Cerebellum (tissue), 4 donors: ENCODE measurements at places on chromosomes 11 and 22. TPM values are rescaled to one million over a fixed set of nuclear protein-coding genes. Genes with fewer than 3 reads are reported as not detected.

- DNase-seq, result no peak
Measured at GRCh38 chr11:114130115-114130576, 70.6 kb downstream of the ZBTB16 start.

GRCh38 chr11:121741351-121741760 is 288.6 kb upstream of the SORL1-AS1 start:
- no peak for DNase-seq

Gene SCGB1D2
- total RNA-seq, result not detected

- DNase-seq, result no peak
Measured at GRCh38 chr11:120028181-120028896, 109.6 kb downstream of the TRIM29 start.

DNA sequence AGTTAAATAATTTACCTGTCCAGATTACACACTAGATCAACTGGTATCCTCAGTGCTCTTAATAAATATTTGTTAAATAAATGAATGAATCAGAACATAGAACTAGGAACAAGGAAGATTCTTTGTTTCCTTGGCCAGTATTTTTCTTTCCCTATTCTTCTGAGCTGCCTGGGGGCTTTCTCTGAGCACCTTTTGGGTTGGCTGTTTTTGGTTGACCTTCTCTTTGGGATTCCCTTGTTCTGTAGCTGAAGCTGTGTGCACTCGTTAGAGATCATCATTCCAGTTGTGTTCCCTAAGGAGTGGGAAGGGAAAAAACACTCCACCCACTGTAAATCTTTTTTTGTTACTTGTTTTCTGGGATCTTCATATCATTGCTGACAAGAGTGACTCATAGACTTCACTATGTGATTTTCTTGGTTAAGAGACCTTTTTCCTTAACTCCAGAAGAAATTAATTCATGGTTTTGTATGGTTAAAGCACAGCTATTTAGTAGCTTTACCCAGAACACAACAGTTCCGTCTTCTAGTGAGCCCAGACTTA is 84.3 kb downstream of the STIM1 start:
- DNase-seq, result no peak

Gene CSNK2A3
- 6.2 TPM for total RNA-seq

DNA sequence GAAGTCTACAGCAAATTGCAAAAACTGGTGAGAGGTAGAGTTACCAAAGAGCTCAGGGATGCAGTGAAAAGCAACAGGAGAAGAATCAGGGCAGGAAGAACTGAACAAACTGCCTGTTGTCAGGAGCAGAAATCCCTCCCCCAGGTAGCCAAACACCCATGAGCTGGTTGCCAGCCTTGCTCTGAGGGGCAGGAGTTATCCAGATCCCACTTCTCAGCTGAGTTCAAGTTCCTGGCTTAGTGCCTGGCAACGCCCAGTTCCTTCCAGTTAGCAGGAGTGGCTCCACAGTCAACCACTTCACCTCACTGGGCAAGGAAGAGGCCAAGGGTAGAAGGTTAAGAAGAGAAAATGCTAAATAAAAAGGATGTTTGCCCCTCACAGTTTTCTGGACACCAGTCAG is 1.9 kb upstream of the MPZL2 start:
- no peak for DNase-seq

Gene ALDH3B1
- total RNA-seq, result 0.82 TPM

DNA sequence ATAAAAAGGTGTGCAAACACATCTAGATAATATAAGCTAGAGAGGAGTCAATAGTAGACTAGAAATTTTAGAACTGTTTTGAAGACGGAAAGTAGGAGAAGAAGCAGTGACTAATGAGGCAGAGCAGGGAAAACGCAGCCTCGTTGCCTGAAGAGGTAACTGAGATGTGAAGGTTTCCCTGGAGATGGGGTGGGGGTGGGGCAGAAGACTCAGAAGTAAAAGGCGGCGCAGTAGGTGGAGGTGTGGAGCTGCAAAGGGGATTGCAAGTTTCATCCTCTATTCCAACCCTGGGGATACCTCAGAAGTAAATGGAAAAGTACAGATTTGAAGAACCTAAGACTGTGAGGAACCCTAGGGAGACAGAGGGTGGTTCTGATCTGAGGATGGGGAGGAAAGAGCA is 109.5 kb downstream of the TMPRSS5 start:
- DNase-seq, result no peak

- no peak for DNase-seq
Measured at GRCh38 chr11:78251083-78251775, 62.5 kb downstream of the USP35 start.

- no peak for DNase-seq
Measured at GRCh38 chr11:108558222-108558621, 35.3 kb downstream of the EXPH5 start.

DNA sequence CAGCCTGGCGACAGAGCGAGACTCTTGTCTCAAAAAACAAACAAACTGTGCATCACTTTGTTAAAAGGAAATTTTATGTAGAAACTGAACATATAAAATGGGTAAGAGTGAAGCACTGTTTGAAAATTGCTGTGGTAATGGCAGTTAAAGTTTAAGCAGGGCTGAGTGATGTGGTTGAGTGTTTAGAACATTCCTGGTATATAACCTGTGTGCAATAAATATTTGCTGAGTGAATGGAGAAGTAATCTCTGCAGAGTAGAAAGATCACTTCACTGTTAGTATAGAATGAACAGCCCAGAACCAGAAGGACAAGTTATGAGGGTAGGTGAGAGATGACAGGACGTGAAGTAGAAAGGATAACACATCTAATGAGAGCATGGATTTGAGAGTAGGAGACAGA is 27.3 kb downstream of the CECR2 start:
- DNase-seq, result no peak

Gene ZNF280A
- total RNA-seq, result not detected

- peak; percentile 13 for DNase-seq
Measured at GRCh38 chr11:124799348-124800225, 619 bp downstream of the MSANTD2 start.

DNA sequence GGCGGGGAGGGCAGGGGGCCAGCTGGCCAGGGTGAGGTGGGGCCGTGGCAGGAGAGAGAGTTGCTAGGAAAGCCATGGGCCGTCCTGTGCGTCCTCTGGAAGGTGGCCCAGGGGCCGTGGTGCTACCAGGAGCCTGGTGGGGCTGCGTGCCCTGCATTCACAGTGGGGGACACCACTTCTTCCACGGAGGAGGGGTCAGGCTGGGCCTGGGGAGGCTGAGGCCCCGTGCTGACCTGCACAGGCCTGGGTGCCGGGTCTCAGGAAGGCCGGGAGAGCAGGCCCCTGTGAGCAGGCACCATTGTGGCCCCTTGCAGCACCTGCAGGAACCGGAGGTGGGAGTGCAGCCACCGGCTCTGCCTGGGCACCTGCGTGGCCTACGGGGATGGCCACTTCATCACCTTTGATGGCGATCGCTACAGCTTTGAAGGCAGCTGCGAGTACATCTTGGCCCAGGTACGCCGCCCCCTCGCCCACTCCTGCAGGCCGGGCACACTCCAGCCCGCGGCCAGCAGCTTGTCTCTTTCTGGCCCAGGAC is 12.0 kb downstream of the MUC5B start:
- DNase-seq, result no peak

Gene OR6T1
- not detected for total RNA-seq

DNA sequence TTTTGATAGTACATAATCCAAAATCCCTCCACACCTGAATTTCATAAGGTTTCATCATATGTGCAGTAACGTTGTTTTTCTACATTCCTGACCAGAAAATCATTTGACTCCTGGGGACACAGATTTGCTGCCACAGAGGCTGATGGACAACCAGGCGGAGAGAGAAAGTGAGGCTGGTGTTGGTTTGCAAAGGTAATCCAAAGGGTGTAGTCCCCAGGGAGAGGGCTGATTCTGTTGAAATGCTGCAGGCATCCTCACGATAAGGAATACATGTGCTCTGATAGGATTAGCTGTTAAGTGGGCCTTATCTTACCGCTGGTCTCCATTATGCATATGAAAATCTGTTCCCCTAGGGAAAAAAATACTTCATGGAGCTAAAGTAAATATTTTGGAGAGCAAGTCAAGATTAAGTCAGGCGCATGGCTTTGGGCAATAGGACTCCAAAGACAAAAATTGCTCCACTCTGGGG is 8.1 kb downstream of the APOL6 start:
- no peak for DNase-seq

DNA sequence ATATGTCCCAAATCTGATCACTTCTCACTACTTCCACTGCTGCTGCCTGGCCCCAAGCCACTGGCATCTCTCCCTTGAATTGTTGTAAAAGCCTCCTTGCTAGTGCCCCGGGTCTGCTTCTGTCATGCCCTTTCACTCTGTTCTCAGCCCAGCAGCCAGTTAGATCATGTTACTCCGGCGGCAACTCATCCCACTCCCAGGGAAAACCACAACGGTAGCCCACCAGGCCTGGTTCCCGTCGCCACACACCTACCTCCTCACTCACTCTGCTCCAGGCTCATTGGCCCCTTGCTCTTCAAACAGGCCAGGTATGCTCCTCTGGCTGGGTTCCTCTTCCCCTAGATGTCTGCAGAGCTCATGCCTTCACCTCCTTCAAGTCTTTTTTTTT is 3.8 kb upstream of the MARK2 start:
- no peak for DNase-seq

Gene TNNT3
- total RNA-seq, result 0.64 TPM

DNA sequence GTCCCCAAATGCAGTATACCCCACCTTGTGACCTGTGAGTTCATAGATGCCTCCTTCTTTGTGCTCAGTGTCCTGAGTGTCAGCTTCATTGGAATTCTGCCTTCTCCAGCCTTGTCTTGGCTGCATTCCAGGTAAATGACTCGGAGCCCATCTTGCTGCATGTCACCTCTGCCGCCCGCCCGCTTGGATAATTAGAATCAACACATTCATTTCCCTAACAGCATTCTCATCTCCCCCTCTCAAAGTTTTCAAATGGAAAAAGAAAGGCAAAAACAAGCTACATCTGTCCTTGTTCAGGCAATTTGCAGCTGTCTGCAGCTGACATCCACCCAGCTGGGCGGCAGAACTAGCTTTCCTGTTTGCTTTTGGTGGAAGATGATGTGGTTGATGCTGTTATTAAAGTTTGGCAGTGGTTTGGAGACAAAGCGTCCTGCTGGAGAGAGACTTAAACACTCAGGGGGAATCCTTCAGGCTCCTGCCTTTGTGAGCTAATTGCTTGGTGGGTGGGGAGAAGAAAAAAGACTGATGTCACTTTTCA is 198.8 kb upstream of the SEZ6L start:
- DNase-seq, result peak; percentile 51

Gene APOBEC3B
- not detected for total RNA-seq

DNA sequence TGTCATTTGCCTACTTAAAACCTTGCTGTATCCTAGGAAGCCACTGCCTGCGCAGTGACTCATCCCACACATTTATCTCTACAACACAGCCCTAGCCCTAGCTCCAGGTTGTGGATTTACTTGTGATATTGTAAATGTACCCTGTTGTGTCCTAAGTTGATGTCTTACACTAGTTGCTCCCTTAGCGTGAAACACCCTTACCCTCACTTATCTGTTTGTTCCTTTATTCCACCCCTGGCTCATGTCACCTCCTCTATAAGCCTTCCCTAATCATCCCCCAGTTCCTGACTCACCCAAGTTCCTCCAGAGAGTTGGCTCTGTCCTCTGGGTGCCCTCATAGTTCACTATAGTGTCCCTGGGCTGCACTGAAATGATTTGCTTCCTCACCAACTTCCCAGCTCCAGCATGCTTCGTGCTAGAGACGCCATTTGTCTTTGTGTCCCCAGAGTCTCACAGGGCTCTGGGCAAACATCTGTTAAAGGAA is 431.8 kb upstream of the FAT3 start:
- no peak for DNase-seq

Gene SYTL2
- total RNA-seq, result 15.2 TPM

Gene RTN4R
- 8.0 TPM for total RNA-seq

GRCh38 chr11:11836676-11837231 is 5.0 kb upstream of the USP47 start:
- DNase-seq, result no peak

GRCh38 chr22:23681026-23681809 is 9.6 kb upstream of the RGL4 start:
- DNase-seq, result no peak

Gene C11orf91
- not detected for total RNA-seq

- DNase-seq, result no peak
Measured at GRCh38 chr11:45095691-45096010, 50.8 kb upstream of the PRDM11 start.

DNA sequence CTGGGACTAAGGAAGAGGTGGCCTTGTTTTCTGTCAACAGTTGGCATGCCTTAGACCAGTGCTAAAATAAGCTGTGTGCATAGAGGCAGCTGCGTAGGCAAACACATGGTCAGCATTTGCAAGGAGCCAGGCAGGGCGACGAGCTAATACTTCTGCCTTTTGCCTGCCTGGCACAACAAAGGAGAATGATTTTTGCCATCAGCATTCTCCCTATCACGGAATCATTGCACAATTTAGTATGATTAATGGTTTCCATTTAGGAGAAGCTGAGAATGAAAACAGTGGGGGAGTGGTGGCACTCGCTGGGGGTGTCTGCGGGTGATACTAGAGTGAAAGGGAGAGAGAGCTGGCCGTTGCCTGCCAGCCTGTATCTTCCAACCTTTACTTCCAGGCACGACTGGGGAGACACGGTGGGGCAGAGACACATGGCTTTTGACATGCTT is 336.0 kb downstream of the CADM1 start:
- peak; percentile 84 for DNase-seq

- peak; percentile 57 for DNase-seq
Measured at GRCh38 chr11:72642043-72642883, 32.0 kb downstream of the PDE2A start.

DNA sequence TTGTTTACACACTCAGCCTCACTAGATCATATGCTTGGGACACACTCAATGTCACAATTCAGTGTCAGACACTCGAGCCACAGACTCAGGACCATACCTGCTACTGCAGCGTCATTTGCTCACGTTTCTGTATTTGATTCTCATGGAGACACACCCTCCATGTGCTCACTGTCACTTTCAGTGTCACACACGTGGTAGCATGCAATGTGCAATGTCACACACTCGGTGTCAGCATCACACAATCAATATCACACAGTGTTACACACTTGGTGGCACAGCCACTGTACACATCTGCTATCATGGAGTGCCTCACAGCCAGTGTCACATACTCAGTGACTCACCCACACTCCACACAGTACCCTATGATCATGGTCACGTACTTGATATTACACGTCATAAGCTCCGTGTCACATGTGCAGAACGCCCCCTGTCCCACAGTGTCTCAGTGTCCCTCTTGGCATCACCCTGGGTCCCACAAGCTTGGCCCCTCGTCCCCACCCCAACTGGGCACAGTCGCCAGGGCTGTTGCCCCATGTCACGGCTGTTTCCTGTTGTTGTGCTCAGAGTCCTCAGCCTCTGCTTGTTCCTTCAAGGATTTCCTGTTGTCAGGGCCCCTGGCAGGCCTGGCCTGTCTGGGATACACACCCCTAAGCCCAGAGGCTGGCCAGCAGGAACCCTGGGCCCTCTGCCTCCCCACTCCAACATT is 49.6 kb downstream of the PDE2A start:
- no peak for DNase-seq

DNA sequence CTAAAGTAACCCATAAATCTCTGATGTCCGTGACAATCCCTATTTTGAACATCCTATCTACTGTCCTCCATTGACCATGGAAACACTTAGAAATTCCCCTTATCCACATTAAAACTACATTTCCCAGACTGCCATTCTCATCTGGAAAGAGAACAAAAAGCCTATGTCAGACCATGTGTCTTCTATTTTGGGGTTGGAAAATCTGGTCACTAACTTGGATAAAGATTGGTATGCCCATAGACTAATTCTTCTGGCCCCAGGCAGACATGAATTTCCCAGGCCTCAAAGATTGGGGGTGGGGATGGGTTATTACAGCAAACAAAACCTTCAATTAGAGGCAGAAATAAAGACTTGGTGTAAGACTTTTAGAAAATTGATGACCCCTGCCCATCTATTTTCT is 30.9 kb upstream of the CREB3L1 start:
- no peak for DNase-seq

GRCh38 chr22:39906207-39906606 is 5.3 kb downstream of the GRAP2 start:
- no peak for DNase-seq

GRCh38 chr11:65778901-65779668 is 1.7 kb downstream of the AP5B1 start:
- DNase-seq, result no peak
